ENCODE measurements at places on chromosomes 5 and 9. TPM values are rescaled to one million over a fixed set of nuclear protein-coding genes. Genes with fewer than 3 reads are reported as not detected.

DNA sequence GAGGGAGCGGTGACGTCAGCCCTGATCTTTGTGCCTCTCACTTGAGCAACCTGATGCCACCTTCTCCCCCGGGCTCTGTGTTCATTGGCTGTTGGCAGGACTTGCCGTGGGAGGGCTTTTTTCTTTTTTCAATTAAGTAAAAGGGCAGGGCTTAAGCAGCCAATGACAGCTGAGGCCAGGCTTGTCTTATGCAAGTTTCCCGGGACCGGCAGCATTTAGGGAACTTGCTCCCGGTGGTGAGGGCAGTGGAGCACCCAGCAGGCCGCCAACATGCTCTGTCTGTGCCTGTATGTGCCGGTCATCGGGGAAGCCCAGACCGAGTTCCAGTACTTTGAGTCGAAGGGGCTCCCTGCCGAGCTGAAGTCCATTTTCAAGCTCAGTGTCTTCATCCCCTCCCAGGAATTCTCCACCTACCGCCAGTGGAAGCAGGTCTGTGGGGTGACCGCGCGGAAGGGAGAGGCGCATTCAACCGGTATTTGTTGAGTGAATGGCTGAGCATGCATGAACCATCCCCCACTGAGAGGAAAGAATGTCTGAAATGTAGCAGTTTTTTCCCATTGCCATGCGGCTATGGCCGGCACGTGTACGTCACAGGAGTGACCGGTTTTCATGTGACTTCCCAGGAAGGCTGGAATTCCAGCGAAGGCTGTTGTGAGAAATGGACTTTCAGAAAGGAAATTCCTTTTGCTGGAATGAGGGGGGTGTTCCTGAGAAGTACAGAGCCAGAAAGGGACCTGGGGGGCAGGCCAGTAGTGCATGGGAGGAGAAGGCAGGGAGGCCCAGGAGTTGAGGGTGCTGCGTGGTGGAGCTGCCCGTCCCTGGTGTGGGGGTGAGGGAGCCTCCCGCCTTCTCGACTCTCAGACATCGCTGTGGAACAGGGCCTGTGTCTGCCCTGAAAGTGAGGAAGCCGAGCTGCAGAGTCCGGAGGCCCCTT is 29.0 kb downstream of the PTGES2 start:
- peak; percentile 99 for DNase-seq
- peak overlapping the region; percentile 56 for H3K4me3 ChIP-seq
- no peaks in the 10 kb centered on the region for H3K36me3 ChIP-seq

DNA sequence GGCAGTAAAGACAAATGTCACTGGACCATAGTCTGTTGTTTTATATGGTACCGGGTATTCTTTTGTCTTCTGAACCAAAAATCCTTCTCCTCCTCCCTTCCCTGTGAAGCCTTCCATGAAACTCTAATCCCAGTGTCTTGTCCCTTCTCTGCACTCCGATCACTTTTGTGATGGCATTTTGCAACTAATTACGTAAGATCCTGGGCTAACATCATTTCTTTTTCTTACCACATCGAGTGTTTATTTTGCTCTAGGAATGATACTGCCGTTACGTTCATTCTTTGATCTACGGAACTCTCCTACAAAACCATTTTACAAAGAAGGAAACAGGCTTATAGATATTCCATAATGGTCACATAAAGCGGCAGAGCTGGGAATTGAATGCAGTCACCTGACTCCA is 33.7 kb downstream of the SNX18 start:
- peaks cover 15% of the 10 kb centered on the region for H3K4me1 ChIP-seq
- H3K4me3 ChIP-seq, result no peak overlapping the region
- no peaks in the 10 kb centered on the region for H3K36me3 ChIP-seq
- no peak overlapping the region for H3K27ac ChIP-seq

DNA sequence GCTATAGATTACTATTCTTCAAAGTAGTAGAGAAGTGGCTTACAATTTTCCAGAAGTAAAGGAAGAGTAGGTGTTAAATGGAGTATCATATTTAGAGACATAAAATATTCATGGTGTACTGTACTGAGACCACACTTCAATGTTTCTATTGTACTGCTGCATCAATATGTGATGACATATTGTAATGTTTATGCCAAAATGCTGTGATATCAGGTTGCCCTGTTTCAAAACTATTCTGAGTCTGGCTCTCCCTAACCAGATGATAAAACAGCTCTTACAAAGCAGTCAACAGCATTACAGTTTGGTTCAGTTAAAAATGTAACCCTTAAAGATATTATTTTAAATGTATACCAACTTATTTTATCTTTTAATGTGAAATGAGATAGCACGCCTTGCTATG is 30.8 kb upstream of the ACOT12 start:
- H3K36me3 ChIP-seq, result no peaks in the 10 kb centered on the region
- no peaks in the 10 kb centered on the region for H3K4me1 ChIP-seq
- DNase-seq, result no peak
- no peak overlapping the region for H3K4me3 ChIP-seq

- no peaks in the 10 kb centered on the region for H3K4me1 ChIP-seq
- no peak for DNase-seq
- no peak overlapping the region for H3K27ac ChIP-seq
- no peak overlapping the region for H3K4me3 ChIP-seq
- H3K36me3 ChIP-seq, result no peaks in the 10 kb centered on the region
Observed at GRCh38 chr5:125070961-125071360, 324.5 kb upstream of the ZNF608 start.

- H3K27ac ChIP-seq, result no peak overlapping the region
- no peaks in the 10 kb centered on the region for H3K36me3 ChIP-seq
- no peak overlapping the region for H3K4me3 ChIP-seq
Observed at GRCh38 chr5:132591145-132591544, 34.4 kb downstream of the RAD50 start.

DNA sequence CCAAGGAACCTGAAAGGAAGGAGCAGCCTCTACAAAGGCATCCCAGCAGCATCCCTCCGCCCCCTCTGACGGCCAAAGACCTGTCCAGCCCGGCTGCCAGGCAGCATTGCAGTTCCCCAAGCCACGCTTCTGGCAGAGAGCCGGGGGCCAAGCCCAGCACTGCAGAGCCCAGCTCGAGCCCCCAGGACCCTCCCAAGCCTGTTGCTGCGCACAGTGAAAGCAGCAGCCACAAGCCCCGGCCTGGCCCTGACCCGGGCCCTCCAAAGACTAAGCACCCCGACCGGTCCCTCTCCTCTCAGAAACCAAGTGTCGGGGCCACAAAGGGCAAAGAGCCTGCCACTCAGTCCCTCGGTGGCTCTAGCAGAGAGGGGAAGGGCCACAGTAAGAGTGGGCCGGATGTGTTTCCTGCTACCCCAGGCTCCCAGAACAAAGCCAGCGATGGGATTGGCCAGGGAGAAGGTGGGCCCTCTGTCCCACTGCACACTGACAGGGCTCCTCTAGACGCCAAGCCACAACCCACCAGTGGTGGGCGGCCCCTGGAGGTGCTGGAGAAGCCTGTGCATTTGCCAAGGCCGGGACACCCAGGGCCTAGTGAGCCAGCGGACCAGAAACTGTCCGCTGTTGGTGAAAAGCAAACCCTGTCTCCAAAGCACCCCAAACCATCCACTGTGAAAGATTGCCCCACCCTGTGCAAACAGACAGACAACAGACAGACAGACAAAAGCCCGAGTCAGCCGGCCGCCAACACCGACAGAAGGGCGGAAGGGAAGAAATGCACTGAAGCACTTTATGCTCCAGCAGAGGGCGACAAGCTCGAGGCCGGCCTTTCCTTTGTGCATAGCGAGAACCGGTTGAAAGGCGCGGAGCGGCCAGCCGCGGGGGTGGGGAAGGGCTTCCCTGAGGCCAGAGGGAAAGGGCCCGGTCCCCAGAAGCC is 30.8 kb downstream of the CD180 start:
- no peaks in the 10 kb centered on the region for H3K36me3 ChIP-seq
- peak; percentile 89 for DNase-seq
- H3K27me3 ChIP-seq, result no peaks in the 10 kb centered on the region
- peaks cover 11% of the 10 kb centered on the region for H3K4me1 ChIP-seq
- H3K4me3 ChIP-seq, result no peak overlapping the region

GRCh38 chr5:150619359-150620230 is 20.9 kb upstream of the SYNPO start:
- H3K4me3 ChIP-seq, result no peak overlapping the region
- DNase-seq, result no peak
- H3K36me3 ChIP-seq, result no peaks in the 10 kb centered on the region
- peaks cover 23% of the 10 kb centered on the region for H3K4me1 ChIP-seq
- no peaks in the 10 kb centered on the region for H3K27me3 ChIP-seq

GRCh38 chr9:71120501-71121247 is 747 bp downstream of the TRPM3 start:
- no peak overlapping the region for H3K27ac ChIP-seq
- H3K27me3 ChIP-seq, result no peaks in the 10 kb centered on the region

- no peaks in the 10 kb centered on the region for H3K36me3 ChIP-seq
- no peaks in the 10 kb centered on the region for H3K4me1 ChIP-seq
- H3K4me3 ChIP-seq, result no peak overlapping the region
Observed at GRCh38 chr9:114803479-114804265, 2.2 kb downstream of the TNFSF15 start.

DNA sequence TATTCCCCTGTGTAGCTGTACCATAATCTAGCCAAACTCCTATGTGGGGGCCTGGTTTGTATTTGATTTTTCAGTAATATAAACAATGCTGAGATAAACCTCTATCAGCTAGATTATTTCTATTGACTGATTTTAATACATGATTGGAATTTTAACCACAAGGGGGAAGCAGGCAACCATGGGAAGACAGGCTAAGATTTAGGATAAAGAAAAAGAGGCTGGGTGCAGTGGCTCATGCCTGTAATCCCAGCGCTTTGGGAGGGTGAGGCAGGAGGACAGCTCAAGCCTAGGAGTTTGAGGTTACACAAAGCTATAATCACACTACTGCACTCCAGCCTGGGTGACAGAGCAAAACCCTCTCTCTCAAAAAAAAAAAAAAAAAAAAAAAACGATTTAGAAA is 18.1 kb upstream of the GPX3 start:
- DNase-seq, result peak; percentile 30
- H3K4me1 ChIP-seq, result peaks cover 22% of the 10 kb centered on the region
- H3K27me3 ChIP-seq, result no peaks in the 10 kb centered on the region
- H3K27ac ChIP-seq, result no peak overlapping the region
- no peaks in the 10 kb centered on the region for H3K36me3 ChIP-seq

DNA sequence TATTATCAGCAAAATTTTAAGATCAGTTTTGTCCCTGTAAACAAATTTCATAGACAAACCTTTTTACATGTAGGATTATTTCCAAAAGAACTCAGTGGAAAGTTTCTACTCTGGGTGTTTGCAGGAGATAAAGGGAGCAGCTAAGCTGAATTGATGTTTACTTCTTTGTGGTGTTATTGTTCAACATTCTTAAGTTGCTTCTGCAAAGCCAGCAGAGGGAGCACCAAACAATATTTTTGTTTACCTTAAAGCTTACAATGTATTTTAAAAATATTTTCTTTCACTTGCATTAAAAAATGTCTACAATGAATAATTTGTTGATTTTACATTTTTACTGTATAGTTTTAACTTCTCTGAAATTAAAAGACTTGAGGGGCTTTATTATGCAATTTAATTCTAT is 135.4 kb downstream of the ATG10 start:
- DNase-seq, result no peak
- no peaks in the 10 kb centered on the region for H3K4me1 ChIP-seq
- H3K4me3 ChIP-seq, result no peak overlapping the region
- H3K27me3 ChIP-seq, result no peaks in the 10 kb centered on the region
- H3K27ac ChIP-seq, result no peak overlapping the region

- no peak overlapping the region for H3K27ac ChIP-seq
- no peak overlapping the region for H3K4me3 ChIP-seq
- no peak for DNase-seq
Observed at GRCh38 chr9:13047827-13048587, 231.5 kb downstream of the MPDZ start.

DNA sequence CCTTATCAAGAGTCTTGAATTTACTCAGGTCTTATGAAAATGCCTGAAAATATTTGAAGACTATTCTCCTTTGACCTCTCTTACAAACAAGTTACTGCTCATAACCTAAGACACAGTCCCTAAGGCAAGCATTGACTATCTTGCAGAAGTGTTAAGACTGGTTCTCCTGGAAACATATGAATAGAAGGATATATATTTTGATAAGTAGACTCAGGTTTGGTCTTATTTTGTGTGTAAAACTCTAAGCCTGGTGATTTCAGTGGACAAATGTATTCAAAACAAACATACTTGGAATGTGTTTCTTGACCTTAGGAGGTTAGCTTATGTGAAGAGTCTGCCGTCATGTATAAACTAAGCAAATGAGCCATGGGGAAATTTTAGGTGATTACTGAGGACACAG is 7.5 kb upstream of the UBQLN1 start:
- H3K27me3 ChIP-seq, result no peaks in the 10 kb centered on the region
- H3K4me3 ChIP-seq, result no peak overlapping the region
- H3K36me3 ChIP-seq, result no peaks in the 10 kb centered on the region

DNA sequence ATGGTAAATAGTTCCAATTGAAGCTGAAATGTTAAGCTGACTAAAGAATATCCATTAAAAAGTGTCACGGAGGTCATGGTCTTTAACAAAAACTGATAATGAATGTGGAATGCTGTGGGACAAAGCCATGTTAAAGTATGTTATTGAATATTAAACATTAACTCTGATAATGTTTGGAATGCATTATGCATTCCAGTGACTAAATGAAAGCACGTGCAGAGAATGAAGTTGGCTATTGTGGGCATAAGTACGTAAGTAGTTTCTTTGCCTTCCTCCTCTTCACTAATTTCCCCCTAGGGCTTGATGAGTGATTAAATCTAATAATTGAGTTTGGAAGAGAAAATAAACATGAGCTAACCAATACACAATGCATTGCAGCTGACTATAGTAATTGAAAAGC is 640.4 kb upstream of the CDH10 start:
- H3K27ac ChIP-seq, result no peak overlapping the region
- no peak for DNase-seq
- no peaks in the 10 kb centered on the region for H3K4me1 ChIP-seq
- H3K4me3 ChIP-seq, result no peak overlapping the region
- H3K36me3 ChIP-seq, result no peaks in the 10 kb centered on the region
- H3K27me3 ChIP-seq, result no peaks in the 10 kb centered on the region

DNA sequence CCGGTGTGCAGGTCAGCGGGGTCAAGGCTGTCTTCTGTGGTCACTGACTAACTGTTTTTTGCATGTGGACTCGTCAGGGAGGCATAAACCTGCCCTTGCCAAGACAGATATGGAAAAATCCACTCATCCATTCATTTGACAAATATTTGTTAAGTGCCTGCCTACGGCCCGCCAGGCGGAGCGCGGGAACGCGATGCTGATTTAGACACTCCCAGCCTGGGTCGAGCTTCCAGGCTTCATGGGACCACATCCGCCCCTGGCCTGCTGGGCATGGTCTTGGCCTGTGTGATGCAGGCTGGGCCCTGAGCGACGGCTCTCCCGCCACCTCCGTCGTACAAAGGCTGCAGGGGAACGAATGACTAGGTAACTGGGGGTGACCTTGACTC is 18.1 kb downstream of the MYMK start:
- peak overlapping the region; percentile 49 for H3K27ac ChIP-seq
- peak; percentile 87 for DNase-seq
- peaks cover 9% of the 10 kb centered on the region for H3K4me1 ChIP-seq
- H3K4me3 ChIP-seq, result no peak overlapping the region
- H3K27me3 ChIP-seq, result no peaks in the 10 kb centered on the region
- H3K36me3 ChIP-seq, result no peaks in the 10 kb centered on the region

The ANKRD20A1 gene
- 4.0 TPM for polyA plus RNA-seq

The NSMF gene
- 23.1 TPM for polyA plus RNA-seq

The RIMOC1 gene
- 4.2 TPM for polyA plus RNA-seq

The TPPP gene
- polyA plus RNA-seq, result 3.1 TPM

The MVB12B gene
- polyA plus RNA-seq, result 5.9 TPM

The CDKN2B gene
- 1.4 TPM for polyA plus RNA-seq

The ADAMTS19 gene
- 2.9 TPM for polyA plus RNA-seq

The PCDHGB5 gene
- 1.2 TPM for polyA plus RNA-seq

The MZB1 gene
- polyA plus RNA-seq, result 4.3 TPM

The DNAI1 gene
- polyA plus RNA-seq, result 0.07 TPM
